ENCODE measurements at places on chromosomes 4 and X.

- no peak for DNase-seq
Measured at GRCh38 chrX:120753413-120754251, 122.0 kb downstream of the CT47B1 start.

DNA sequence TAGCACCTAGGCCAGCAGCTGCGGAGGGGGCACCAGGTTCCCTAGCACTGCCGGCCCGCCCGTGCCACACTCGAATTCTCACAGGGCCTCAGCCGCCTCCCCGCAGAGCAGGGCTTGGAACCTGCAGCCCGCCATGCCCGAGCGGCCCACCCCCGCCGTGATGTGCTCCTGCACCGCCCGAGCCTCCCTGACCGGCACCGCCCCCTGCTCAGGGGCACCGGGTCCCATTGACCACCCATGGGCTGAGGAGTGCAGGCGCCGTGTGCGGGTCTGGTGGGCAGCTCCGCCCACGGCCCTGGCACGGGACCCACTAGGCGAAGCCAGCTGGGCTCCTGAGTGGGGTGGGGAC, 35.4 kb upstream of the ENPP6 start:
- DNase-seq = no peak

- DNase-seq = peak; percentile 73
Measured at GRCh38 chr4:7291372-7292114, 99.2 kb downstream of the SORCS2 start.

GRCh38 chr4:128310266-128310697, 22.7 kb upstream of the PGRMC2 start:
- DNase-seq = peak; percentile 44

GRCh38 chr4:120720354-120720934, 202.1 kb downstream of the PRDM5 start:
- no peak for DNase-seq

DNA sequence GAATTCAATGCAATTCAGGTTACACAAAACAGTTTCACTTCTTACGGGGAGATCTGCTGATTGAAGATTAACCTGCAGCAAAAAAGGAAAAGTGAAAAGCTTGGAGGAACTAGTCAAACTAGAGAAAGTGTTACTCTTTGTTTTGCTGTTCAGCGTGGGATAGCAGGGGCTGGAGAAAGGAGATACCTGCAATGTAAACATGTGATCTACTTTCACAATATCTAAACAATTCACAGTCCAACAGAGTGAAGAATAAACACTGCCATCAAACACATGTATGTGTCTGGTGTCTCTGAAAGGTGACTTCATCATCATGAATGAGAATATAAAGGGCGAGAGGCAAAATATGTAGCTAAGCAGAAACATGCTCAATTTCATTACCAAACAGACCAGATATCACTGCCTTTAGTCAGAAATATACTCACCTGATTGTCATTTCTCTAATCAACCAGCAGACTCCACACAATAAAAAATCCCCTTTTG, 26.4 kb downstream of the NIPAL1 start:
- peak; percentile 24 for DNase-seq

- DNase-seq = peak; percentile 70
Measured at GRCh38 chr4:78179196-78179595, 122.1 kb downstream of the FRAS1 start.

DNA sequence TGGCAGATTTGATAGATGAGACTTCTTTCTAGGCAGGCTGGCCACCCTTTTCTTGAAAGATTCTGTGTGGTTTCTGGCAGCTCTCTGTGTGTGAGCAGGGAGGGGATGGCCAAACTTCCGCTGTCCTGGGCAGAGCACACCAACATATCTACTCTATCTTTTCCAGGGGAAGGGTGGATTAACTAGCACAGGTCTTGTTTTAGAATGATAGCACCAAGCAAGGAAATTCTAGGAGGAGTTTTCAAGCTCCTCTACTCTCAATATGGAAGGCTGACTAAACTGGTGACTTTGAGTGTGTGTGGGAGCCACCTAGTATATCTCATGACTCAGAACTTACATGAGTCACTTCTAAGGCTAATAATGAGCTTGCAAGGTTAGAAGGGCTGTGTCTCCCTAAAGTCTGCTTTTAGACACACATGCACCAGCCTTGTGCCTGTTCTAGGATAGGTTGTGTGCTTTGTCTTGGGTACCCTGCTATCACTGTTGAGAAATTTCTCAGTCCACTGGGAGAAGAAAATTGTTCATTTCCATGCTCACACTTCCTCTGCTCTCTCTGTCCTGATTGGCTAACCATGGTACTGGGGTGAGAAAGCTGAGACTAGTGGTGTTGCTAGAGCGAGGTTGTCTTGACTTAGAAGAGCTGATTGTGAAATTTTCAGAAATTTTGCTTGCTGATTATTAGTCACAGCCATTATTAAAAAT, 72.9 kb downstream of the YIPF6 start:
- DNase-seq = peak; percentile 82

- DNase-seq = no peak
Measured at GRCh38 chrX:130119312-130119898, 9.1 kb upstream of the ELF4 start.

GRCh38 chrX:136856050-136856449, 24.5 kb downstream of the RBMX start:
- DNase-seq = no peak

DNA sequence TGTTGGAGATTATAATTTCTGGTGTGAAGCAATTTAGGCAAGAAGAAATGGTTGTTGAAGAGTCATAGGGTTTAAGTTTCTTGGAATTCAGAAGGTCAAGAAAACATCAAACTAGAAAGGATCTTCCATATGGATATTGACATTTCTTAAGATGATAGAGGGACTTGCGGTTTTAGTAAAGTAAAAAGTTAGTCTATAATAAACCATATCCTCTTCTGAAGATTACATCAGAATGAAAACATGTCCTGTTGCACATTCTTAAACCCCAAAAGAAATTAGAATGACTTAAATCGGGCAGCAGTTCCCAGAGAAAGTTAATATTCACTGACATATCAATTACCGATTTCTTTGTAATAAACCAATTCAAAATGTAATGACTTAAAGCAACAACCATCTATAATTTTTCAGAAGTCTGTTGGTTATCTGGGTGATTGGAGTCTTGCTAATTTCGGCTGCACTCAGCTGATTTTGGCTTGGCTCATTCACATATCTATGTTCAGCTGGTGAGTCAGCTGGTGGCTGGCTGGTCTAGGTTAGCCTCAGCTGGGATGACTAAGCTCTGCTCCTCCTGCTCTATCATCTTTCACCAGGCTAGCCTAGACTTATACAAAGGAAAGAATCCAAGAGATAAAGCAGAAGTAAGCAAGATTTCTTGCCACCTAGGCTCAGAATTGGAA, 24.4 kb upstream of the DYNLT3 start:
- peak; percentile 81 for DNase-seq

- DNase-seq = no peak
Measured at GRCh38 chr4:55547466-55547770, 709 bp upstream of the CLOCK start.

GRCh38 chr4:54149323-54149722, 49.4 kb downstream of the GSX2 start:
- no peak for DNase-seq

- no peak for DNase-seq
Measured at GRCh38 chrX:85499400-85499799, 119.9 kb upstream of the POF1B start.

DNA sequence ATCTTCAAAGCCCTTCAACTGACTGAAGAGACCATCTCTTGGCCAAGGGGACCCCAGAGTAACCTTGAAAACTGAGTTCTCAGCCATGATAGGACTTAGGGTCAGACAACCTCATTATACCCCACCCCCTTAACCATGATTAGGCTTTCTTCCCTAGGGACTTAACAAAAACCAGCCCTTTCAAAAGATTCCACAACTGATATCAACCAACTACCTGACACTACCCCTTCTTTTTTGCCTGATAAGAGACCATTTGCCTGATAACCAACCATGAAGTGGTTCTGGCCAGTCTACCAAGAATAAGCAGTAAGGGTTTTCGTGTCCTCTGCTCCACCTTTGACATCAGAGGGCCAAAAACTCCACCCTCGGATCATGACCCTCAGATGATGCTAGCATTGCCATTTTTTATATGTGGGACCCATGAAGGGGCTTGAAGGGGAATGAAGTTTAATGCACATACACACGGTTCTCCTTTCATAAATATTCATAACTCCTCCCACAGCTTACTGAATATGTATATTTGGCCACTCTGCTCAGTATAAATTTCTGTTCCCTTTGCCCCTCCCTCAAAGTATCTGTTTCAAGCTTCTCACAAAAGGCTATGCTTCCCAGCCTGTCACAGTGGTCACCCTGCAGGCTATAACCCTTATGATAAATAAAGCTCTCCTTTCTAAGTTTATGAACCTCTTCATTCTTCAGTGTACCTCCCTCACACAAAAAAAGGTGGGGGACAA, 12.3 kb downstream of the TBCK start:
- DNase-seq = no peak

- no peak for DNase-seq
Measured at GRCh38 chrX:46676399-46677356, 82.2 kb downstream of the SLC9A7 start.

GRCh38 chr4:166798126-166798525, 436.2 kb downstream of the SPOCK3 start:
- DNase-seq = no peak

DNA sequence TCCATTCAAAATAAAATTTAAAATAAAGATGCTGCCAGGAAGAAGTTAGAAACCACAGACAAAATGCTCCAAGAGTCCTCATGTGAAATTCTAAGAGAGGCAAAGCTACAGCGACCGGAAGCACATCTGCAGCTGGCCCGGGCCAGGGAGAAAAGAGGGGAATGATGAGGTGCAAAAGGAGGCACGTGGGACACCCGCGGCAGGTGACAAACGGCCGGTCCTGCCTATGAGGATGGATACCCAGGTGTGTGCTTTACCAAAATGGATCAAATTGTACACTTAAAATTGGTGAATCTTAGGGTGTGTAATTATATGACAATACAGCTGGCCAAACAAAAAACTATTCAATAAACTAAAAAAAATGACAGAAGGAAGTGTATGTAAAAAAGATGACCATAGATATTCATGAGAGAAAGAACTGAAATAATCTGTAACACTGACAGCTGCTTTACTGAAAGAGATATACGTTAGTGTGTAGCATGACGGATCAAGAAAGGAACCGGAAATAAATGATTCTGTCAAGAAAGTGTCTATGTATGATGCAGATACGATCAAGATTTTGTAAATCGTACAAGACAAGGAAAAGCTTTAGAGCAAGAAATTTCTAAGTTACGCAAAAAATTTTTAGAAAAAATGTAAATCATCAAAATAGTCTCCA, 29.5 kb downstream of the PPP2R3B start:
- no peak for DNase-seq

DNA sequence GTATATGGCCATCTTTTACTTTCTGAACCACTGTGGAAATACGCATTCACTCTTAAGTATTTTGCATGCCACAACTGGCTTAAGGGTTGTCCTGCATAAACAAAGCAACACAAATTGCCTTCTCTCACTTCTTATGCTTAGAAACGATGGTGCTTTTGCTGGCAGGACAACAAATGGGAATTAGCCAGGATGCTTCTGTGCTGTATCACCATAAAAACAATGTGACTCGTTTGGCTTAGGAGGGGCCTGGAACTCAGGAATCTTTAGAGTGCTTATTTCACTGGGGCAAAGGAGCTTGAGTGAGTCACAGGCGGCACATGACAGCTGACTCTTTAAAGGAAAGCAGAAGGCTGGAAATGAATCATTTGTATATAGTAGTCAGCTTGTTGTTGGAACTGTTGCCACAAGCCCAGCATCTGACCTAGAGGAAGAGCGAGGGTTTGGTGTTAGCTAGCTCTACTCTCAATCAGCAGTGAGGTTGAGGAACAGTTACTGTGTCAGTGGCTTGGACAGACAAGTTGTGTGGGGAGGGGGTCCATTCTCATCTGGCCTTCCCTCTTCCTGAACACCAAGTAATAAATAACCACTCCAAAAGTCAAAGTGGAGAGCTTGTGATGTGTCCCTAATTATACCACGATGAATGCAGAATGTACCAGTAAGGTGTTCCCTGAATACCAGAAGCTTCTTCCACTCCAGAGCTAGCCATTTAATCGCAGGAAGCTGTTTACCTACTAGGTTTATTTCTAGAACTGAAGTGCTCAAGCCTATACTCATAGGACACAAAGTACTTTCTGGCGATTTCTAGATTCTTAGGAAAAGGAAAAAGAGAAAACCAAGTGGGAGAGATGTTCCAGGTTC, 293.1 kb downstream of the CAMK2D start:
- peak; percentile 99 for DNase-seq

- peak; percentile 49 for DNase-seq
Measured at GRCh38 chr4:111943796-111944203, 201.5 kb upstream of the FAM241A start.

GRCh38 chrX:43087830-43088229, 309.9 kb upstream of the PPP1R2C start:
- DNase-seq = no peak

DNA sequence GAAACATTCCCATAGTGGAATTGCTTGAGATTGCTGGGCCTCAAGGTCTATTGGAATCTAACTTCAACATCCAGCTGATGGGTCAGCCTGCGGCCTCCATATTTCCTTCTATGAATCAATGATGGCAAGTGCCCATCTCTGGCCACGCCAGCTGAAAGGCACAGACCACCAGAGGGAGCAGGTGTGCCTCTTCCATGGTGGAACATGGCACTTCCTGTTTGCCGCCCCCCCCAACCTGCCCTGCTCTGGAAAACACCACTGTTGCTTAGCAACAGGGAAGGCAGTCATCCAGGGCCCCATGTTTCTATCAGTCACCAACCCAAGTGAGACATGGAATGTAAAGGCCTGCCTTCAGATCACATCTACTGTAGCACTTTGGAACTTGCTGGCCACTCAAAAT, 11.6 kb downstream of the PAGE4 start:
- peak; percentile 90 for DNase-seq

- DNase-seq = no peak
Measured at GRCh38 chr4:138572007-138572406, 329.9 kb upstream of the SLC7A11 start.

- no peak for DNase-seq
Measured at GRCh38 chr4:38503689-38504395, 160.2 kb upstream of the KLF3 start.

DNA sequence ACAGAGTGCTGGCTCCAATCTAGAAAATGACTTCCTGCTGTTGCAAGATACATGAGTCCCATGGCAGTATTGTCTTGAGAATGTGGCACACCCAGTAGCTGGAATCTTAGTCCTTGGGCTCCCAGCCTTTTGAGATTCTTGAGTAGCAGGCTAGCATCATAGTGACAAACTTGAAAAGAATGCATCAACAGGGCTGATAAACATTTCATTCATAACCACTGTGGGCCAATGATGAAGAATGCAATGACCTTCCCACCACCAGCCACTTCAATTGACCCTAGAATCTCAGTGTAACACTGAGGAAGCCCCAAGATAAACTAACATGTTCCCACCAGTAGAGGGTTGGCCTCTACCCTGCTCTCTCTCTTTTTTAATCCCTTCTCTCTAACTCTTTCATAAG, 329.3 kb downstream of the GBA3 start:
- DNase-seq = peak; percentile 96

- DNase-seq = no peak
Measured at GRCh38 chr4:76518241-76518640, 83.2 kb downstream of the SHROOM3 start.

- DNase-seq = no peak
Measured at GRCh38 chr4:28279249-28279648, 1418.6 kb downstream of the STIM2 start.
